ENCODE measurements at places on chromosomes 4 and X.

DNA sequence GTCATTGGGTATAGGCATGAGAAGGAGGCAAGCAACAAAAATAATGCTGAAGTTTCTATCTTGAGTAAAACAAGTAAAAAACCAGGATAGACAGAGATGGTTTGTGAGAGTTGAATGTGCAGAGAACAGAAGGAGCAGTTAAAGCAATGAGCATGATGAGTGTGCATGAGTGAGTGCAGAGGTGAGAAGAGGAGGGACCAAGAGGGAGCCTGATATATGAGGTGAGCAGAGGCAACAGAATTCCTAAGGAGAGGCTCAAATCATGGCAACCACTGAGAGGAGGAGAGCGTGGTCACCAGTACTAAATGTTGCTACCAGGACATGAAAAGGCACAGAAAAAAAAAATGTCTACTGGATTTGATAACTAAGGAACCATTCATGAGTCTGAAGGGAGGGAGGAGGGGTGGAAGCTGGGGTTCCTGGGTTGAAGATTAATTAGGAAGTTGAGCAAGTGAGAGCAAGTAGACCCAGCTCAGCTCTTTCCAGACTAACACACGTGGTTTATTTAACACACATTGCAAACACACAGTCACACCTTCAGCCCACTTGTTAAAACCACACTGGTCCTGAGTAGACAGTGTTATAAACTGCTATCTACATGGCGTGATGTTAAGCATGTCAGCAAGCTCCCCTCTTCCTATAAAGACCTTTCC, 69.0 kb upstream of the IQCM start:
- no peak for DNase-seq

DNA sequence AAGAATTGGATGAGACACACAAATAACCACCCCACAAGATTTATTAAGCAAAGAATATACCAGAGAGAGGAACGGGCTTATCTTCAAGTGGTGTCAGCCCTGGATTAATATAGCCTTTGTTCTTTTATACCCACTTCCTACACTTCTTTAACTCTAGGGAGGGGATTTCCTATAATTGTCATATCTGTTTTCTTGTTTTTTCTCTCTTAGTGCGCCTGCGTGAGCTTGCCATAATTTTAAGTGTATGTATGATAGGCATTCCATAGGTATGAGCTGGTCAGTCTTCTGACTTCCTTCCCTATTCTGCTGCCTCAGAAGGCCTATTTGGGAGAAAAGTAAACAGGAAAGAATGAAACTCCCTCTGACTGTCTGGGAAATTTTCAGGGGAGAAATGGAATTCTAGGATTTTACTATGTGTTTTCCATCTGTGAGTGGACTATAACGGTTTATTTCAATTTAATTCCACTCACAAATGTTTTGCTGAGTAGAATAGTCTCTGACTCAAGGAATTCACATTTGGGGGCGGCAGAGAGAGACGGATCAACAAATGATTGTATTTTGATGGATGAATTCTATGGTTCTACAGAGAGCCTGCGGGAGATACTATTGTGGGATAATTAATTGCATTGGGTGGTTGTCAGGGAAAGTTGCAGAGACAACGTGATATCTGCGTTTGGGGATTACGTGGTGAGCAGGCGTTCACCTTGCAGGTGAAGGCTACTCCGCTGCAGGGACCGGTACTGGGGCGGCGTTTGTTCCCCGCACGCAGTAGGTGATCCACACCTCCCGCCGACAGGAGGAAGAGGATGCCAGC, 626 bp upstream of the CEP135 start:
- peak; percentile 13 for DNase-seq

GRCh38 chr4:162909952-162910351, 256.7 kb downstream of the NAF1 start:
- DNase-seq = no peak

GRCh38 chr4:183026701-183027100, 72.4 kb upstream of the WWC2 start:
- DNase-seq = no peak

DNA sequence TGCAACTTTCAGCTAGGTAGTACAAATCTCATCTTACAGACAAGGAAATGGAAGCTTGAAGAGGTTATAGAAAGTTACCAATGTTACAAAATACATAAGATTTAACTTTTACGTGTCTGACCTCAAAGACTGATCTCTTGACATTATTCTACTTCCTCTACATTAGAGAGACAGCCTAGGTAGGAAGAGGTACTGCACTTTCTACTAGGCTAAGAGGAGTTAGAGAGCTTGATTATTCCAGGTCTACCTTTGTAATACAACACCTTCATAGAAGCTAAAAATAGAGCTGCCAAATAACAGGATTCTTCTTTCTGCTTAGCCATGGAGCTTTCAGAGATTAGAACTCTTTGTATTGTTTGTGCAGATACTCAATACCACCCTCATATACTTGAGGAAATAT, 147.6 kb upstream of the NPY2R start:
- DNase-seq = no peak

DNA sequence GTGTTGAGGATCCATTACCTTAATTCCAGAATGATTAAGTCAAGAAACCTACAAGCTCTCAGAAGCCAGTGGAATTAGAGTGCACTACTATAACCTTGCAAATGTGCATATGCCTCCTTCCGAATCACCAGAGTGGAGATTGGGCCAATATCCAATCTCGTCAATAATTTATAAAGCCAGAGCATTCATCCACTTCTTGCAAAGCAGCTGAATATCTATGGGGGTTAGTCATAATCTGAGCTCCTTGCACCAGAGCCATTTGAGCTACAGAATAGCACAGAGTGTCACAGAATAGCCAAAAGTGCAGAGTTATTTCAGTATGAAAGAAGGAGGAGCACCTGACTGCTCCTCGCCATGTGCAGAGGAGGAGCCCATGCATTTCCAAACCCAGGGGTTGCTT, 69.2 kb upstream of the MTM1 start:
- DNase-seq = no peak
